ENCODE measurements at places on chromosomes 12 and 14.

GRCh38 chr14:100780646-100781355, 45.1 kb upstream of the MEG3 start:
- no peak for DNase-seq

GRCh38 chr12:93173178-93173957, 204.4 kb upstream of the NUDT4 start:
- DNase-seq: no peak

GRCh38 chr12:109491671-109492070, 14.2 kb downstream of the UBE3B start:
- no peak for DNase-seq

DNA sequence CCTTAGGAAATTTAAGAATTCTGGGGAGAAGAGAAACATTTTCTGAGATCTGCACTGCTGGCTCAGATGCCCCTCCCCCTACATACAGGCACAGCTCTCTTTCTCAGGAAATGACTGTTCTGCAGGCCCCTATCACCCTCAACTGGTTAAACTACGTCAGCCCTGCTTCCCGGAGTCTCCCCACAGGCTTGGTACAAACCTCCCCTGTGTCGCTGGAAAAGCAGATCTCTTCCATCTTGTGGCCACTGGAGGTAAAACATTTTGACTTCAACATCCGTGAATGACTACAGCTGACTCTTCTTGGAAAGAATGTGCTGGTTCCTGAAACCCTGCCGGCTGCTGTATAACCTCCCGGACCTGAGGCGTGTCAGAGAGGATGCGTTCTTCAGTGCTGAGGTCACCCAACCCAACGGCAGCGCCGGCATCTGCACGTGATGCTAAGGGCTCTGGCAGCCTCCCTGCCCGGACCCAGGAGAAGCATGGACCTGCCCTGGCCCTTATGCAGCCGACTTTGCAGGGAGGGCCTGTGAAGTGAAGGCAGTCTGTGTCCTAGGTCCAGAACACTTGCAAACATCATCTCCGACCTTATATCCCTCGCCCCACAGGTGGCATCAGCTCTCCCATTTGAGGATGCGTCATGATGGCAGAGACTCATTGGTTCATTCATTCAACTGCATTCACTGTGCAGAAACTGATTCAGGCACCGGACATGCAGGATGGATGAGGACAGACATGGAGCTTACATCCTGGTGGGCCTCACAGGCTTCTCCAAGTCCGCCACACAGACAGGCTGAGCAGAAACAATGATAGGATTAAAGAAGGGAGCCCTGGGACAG, 129.2 kb downstream of the GCH1 start:
- no peak for DNase-seq

DNA sequence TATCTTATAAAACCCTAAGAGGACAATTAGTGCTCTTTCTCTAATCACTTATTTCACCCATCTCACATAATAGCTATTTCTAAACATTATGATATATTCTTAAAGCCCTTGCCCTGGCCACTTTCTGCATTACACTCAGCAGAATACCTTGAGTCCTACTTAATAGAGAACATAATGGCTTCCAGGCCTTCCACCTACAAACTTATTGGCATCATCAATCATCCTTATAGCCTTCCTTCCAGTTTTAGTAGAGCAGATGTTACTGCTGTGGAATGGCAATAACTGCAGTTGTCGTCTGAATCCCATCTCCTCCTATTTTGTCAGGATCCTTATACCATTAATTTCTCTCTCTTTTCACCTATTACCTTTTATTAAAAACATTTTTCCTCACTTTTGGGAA, 1127.4 kb downstream of the LRFN5 start:
- no peak for DNase-seq

All from stimulated activated CD8-positive, alpha-beta memory T cell treated with anti-CD3 and anti-CD28 coated beads, Interleukin-12 subunit alpha, Interleukin-12 subunit beta, amount 100 ng/mL, for 1 hour (primary cell).